RKO (cell line): ENCODE measurements at places on chromosomes 2 and 18.

DNA sequence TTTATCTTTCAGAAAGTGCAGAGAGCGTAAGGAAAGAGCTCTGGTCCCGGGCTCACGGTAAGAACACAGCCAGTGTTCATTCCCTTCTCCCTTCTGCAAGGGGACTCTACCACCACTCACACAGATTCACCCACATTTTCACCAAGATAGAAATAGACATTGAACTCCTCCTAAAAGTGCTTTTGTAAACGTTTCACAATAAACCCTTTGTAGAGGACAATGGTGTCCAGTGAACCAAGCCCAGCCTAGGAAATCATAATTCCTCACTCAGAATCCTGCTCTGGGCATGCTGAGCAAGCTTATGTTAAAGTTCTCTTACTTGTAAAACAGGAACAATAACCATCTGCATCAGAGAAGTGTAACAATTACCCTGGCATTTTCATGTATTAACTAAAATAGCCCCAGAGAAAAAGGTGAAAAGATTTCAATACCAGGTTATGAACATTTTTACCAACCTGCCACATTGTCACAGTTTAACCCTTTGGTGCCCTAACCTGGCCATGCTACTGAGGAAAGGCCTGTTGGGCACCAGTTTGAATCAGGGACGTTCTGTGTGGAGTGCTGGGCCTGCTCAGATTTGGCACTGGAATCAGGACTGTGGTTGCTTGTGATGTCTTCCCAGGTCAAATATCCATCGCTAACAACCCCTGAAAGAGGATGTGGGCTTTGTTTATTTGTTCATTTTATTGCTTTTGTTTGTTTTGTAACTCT lies 22.5 kb upstream of the NDUFV2 start:
- no peak for DNase-seq

GRCh38 chr2:43050866-43051265 lies 175.5 kb downstream of the ZFP36L2 start:
- no peak for DNase-seq

DNA sequence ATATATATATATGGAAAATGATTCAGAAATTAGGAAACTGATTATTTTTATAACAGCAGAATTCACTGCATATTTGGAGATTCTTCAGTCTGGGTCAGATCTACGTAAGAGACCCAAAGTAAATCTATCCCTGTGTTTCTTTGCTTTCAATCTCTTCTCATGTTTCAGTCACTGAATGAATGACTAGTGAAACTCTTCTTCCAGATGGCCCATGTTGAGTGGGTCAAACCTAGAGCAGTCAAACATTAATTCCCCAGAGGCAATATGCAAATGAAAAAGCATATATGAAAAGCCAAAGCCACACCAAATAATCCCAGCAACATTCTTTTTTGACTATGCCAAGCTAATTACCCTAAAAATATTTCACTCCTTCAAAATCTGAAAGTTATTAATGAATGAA lies 317.3 kb downstream of the RBM43 start:
- no peak for DNase-seq

DNA sequence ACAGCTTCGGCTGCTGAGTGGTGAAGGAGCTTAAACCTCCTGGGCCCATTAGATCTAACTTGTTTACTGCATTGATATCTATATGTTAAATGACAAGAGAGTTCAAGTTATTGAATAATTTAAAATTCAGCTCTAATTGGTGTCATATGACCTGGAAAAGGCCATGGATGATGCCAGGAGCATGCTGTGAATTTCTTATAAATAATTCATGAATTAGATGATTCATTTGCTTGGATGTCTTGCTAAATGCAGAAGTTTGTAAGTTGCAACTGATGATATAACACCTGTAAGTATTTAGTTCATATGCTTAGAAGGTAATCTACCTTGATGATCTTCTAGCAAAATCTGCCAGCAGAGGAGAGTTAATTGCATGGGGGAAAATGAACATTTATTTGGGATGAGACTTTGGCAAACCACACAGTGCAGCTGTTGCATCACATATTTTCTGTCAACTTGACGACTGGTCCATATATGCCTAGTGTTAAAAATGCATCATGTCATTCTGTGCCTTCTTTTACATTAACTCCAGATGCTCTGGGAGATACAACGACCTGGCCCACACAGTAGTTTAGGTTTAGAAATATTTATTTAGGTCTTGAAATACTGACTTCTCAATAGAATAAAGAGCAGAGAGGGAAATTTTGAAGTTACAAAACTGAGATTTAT lies 226.3 kb downstream of the KIAA1328 start:
- DNase-seq, result no peak

DNA sequence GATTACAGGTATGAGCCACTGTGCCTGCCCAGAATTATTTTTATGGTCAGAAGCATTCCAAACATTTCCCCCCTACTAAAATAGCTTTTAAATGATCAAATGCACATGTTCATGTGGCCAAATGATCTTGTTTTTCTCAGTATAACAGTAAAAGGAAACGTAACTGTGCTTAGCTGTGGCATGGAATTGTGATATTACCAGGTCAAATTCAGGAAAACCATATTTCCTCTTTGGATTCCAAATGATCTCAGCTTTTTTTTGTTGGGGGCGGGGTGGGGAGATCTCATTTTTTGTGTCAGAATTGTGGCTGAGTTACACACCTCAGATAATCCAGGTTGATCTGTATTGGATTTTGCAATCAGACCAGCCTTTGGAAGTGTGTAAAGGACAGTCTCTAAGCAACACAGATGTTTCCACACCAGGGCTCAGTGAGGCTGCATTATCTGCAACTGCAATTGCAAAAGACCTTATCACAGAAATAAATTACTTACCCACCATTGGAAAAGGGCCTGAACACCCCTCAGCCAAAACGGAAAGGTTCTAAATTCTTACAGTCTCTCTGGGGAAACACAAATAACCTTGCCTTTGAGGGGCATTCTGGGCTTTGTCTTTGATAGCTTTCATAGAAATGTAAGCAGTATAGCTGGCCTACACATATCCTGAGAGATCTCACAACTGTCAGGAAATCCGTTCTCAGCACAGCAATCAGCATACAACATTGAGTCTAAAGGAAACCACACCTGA lies 8.4 kb downstream of the CASP10 start:
- no peak for DNase-seq

DNA sequence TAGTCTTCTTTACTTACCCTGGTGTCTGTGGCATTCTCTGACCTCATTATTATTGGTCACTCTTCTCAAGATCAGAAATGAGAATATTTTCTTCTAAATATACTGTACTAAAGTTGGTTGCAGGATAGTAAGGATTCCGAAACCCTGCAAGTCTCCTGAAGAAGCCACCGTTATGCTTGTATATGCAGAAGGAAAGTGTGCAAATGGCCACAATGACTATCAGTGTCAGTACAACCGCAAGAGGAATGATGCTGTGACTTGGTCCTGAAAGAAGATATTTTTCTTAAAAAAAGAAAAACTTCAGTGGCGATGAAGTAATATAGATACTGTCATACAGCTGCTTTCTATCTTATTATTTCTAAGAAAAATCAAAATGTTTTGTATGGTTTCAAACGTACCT lies 120.7 kb downstream of the PLA2R1 start:
- DNase-seq, result no peak

DNA sequence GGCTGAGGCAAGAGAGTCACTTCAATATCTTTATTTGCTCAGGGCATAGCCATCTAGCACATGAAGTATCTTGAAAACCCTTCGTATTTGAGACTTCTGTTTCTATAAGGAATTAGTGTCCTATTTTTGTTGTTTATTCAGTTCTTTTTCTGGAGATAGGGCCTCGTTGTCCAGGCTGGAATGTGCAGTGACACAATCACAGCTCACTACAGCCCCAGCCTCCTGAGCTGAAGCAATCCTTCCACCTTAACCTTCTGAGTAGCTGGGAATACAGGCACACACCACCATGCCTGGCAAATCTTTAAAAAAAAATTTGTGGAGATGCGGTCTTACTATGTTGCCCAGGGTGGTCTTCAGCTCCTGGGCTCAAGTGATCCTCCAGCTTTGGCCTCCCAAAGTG lies 50.6 kb downstream of the PSMD14 start:
- no peak for DNase-seq

DNA sequence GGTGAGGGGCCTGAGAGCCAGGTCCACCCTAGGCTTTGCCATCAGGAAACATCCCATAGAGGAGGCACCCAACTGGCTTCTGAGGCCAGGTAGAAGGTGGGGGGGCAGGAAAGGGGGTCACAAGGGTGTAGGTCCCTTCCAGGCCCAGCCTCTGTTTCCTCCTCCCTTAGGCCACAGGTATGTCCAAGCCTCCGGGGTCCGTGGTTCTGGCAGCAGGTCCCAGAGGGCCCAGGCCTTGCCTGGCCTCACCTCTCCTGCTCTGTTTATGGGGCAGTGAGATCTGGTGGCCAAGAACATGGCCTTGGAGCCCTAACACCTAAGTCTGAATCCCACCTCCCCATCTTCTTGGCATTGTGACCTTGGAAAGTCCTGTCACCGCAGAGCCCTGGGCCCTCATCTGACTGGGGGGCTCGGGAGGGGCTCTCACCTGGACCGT lies 21.6 kb upstream of the GPR17 start:
- DNase-seq, result no peak

GRCh38 chr2:215966951-215967350 lies 46.4 kb downstream of the MREG start:
- no peak for DNase-seq

GRCh38 chr2:235055891-235056516 lies 104.2 kb downstream of the SH3BP4 start:
- DNase-seq, result peak; percentile 18

- no peak for DNase-seq
These were observed 220.2 kb upstream of the PIEZO2 start for GRCh38 chr18:11369556-11369955.

- no peak for DNase-seq
These were observed 126.4 kb downstream of the MAP4K4 start for GRCh38 chr2:101823859-101824258.

DNA sequence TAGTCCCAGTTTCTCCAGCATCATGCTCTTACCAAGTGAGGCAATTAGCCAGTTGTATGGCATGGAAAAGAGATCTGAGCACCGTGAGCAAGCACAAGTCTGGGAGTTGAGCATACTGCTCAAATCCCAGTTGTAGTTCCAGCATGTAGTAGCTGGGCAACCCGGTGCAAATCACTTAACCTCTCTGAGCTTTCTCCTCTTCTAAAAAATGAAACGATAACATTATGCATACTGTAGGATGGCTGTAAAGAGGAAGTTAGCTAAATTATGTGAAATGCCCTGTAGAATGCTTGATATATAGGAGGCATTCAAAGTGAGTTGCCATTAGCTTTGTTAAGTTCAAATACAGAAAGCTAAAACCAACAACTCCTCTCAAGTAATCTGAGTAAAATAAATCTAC lies 164.0 kb upstream of the ZEB2 start:
- DNase-seq, result no peak

DNA sequence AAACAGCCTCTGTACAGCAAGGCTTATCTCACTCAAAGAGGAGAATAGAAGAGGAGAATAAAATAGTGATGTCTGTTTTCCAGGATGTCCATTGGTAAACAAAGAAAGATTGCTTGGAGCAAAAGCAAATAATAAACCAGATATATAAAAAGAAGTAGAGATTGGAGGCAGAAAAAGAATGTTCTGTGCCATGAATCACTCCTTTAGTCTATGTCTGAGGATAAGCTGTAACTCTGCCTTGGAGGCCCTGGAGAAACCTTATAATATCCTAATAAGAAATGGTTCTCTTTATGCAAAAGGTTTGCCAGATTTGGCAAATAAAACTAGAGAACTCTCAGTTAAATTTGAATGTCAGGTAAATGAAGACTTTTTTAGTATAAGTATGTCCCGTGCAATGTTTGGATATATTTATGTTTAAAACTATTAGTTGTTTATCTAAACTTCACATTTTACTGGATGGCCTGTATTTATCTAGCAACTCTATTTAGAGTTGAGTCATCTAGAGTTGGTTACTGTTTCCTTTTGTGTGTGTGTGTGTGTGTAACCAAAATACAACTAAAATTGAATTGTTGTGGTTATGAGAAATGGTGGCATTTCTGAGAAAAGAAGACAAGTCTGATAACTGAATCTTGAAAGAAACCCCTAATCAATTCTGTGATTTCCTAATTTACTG lies 510.3 kb upstream of the SETBP1 start:
- DNase-seq, result no peak

DNA sequence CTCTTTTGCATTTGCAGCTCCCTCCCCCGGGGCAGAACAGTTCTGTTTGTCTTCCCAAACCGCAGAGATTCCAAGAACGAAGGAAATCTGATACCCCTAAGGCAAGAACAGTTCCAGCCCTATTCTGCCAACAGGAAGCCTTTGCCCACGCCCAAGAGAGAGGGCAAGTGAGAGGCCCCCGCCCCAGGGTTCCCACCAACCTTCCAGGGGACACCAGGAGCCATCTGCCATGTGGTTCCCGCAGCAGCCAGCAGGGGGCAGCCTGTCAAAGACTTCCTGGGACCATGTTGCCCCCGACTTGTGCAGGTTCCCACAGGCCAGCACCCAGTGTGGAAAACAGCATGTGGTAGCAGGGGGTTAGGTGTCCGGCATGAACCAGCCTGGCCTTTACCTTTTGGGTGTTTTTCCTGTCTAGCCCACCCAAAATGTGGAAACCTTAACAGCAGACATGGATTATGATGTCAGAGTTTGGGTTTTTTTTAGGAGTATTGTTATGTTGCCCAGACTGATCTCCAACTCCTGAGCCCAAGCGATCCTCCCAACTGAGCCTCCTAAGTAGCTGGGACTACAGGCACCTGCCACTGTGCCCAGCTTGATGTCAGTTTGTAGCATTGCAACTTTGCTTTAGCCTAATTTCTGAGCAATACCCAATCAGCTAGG lies 21.7 kb upstream of the EFHD1 start:
- DNase-seq, result no peak

- DNase-seq, result no peak
These were observed 189.9 kb downstream of the CD226 start for GRCh38 chr18:69757733-69758132.

GRCh38 chr2:238706163-238706562 lies 141.7 kb upstream of the TWIST2 start:
- DNase-seq, result no peak
